ENCODE measurements at places on chromosomes 3 and 15. TPM values are rescaled to one million over a fixed set of nuclear protein-coding genes. Genes with fewer than 3 reads are reported as not detected.

DVL3 gene
- total RNA-seq: 40.0 TPM

TBC1D5 gene
- total RNA-seq: 71.1 TPM

PDCD10 gene
- 36.1 TPM for total RNA-seq

MAGI1 gene
- 63.6 TPM for total RNA-seq

NSMCE3 gene
- 6.2 TPM for total RNA-seq

ADPRH gene
- total RNA-seq: 3.0 TPM

DNA sequence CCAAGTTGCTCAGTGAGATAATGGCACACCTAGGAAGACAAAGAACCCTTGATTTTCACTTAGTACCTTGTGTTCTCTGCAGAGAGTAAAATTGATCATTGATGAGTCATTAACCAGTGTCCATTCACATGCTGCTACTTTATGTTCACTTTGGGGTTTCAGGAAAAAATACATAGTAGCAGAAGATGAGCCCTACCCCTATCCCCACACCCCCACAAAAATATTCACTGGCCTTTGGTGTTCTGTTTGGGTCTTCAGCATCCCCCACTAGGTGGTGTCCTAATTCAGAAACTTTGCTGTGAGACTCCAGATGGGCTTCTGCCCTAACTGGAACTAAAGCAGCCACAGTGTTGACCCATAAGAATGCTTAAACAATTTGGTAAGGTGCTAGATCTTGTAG lies 178.8 kb downstream of the KLHL25 start:
- no peak for DNase-seq

DNA sequence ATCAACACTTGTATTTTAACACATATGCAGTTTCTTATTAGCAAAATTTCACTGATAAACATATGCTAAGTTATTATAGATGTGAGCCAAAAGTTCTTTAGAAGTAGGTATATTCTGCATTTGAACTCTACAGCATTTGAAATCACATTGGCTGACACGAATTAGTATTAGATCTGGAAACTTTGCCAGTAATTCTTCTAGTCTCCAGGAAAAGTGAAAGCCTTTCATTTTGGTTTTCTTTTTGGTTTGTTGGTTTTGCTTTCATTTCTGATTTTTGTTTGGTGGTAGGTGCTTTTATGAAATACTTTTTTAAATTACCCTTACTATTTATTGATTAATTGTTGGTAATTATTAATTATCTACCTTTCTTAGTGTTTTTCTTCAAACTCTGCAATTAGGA lies 72.9 kb downstream of the RBMS3 start:
- no peak for DNase-seq

DNA sequence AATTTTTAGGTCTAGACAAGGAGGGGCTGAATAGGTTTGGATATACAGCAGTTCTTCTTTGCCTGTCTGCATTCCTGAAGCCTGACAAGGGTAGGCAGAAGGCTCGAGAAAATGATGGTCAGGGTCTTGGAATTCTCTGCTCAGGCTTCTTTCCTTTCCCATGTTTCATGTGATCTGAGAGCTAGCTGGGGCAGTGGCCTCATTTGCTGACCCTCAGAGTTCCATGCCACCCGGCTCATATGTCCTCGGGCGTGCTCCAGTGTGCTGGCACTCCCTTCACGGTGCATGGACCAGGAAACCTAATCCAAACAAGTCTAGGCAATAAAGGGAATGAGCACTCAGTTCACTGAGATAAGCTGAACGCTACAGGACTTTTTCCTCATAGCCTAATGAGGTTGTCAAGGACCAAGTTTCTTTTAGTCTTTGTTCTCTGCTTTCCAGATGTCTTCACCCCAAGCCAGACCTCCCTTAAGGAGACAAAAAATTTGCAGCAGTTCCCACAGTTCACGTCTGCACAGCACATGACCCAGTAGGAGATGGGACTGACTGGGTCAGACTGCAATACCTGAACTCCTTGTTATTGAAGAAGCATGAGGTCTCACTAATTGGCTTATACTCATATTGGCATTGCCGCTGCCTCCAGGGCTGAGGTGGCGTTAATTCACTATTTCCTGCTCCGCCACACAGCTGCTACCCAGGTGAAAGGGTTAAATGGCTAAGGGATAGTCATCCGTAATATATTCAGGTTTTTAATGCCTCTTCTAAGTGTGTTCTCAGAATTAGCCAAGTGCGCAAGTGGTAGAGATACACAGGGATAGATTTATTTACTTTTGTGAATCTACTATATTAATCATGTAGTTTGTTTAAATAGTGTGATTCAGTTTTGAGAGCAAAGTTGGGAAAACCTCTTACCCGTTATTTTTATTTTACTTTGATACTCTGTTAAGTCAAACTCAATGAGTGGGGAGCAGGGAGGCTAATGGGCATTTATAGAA lies 15.3 kb upstream of the RTP4 start:
- DNase-seq: no peak

GRCh38 chr3:195595785-195596531 lies 12.2 kb upstream of the APOD start:
- DNase-seq: no peak

- DNase-seq: no peak
Observed at GRCh38 chr15:84658788-84659411, 901 bp upstream of the NMB start.

DNA sequence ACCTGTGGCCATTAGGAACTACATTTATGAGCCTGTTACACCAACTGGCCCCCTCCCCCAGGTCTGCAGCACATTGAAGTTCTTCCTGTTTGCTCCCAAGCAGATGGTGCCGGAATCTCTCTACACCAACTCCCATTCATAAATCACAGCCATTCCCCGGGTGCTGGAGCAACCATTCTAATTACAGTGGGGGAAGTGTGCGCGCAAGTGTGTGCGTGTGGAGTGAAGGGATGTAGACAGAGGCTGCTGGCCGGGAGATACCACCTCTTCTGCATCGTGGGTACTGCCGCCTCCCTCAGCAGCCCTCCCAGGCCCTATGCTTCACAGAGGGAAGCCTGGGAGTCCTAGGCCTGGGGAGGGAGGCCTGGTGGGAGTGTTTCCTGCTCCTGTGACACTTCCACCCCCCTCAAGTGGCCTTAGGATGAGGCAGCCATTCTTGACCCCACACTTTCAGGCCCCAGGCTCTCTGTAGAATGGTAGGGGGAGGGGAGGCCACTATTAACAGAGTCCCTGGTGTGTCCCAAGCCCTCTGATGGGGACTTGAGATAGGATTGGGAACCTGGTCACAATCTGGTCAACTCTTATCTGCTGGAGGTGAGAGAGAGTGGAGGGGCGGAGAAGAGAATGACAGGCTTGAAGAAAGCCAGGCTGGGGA lies 69.1 kb downstream of the MAGEF1 start:
- no peak for DNase-seq

Measured in body of pancreas (tissue), 4 donors.